Mesangial cell (primary cell): ENCODE measurements at places on chromosomes 13 and 19. TPM values are rescaled to one million over a fixed set of nuclear protein-coding genes. Genes with fewer than 3 reads are reported as not detected.

Gene KASH5
- not detected in 2 replicates for total RNA-seq

Gene OR7C1
- total RNA-seq, result not detected in 2 replicates

Gene NECTIN2
- 287 and 362 TPM in 2 replicates for total RNA-seq

Gene SLC10A2
- total RNA-seq, result not detected in 2 replicates

Gene NCCRP1
- total RNA-seq, result 0.25 TPM in 1 of 2 replicates, not detected in the other
